GM13977 (cell line): ENCODE measurements at places on chromosomes 7 and 10.
A peak's percentile ranks its signal among the peaks of the same experiment; 100 is the strongest.

DNA sequence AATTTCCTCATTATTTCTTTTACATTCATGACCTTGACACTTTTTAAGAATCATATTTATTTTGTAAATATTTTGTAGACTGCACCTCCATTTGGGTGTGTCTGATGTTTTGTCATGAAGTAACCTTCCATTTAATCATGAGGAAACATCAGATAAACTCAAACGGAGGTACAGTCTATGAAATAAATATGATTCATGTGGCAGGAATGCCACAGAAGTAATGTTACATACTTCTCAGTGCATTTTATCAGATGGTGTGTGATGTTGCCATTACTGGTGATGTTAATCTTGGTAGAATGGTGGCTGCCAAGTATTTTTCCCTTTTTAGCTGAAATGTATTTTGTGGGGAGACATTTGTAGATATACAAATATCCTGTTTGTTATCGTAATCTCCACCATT, 64.9 kb downstream of the ZNF37A start:
- DNase-seq, result no peak

- no peak for DNase-seq
Observed at GRCh38 chr7:151873402-151873965, 3.4 kb downstream of the PRKAG2 start.

DNA sequence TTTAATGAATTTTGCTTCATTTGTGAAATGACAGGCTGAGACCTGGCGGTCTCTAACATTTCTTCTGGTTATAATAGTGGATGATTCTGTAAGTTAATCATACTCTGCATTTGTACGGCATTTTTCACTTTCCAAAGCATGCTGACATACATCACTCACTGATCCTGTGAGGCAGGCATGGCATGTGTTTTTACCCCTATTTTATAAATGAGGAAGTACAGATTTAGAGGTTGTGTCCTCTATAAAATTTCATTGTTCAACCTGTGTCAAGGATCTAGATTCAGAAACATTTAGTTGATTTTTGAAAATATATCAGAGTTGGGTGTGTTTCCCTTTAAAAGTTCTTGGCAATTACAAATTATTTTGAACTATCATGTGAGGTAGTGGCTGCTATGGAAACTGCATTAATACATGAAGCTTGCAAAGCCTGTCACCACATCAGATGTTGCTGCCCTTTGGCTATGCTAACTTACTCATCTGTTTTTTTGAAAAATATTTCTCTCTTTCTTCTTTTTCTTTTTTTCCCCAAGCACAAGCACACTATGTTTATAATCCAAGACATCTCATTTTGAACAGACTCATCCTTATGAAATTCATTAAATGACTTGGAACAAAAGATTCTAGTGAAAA, 172.7 kb downstream of the GNAI1 start:
- no peak for DNase-seq

DNA sequence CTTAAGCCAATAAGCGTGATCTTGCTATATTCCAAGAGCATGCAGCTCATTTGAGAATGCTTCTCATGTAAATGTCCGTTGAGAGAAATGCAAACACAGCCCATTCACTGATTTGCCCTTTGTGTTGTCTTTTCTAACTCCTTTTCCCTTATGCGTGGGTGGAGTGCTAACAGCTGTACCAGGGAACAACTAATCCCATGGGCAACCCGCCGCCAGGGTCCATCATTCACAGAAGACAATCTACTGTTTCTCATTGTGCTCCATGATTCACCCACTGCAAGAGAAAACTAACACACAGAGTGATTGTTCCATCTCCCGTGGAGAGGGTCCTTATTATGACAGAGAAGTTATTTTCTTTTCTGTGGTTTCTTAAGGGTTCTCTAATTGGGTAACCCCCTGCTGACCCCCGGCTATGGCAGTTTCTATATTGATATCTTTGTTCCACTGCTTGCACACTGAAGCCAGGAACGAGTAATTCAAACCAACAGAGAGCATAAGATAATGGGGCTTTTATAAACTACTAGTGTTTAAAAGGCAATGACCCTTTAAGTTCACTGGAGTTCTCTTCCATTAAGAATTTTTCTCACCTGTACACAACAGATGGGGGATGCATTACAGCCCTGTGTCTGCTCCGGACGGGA, 298.7 kb downstream of the BAMBI start:
- no peak for DNase-seq

GRCh38 chr7:92119213-92119759, 15.0 kb downstream of the CYP51A1 start:
- DNase-seq, result no peak

GRCh38 chr7:134548877-134549276, at the start of gene AKR1B15:
TSS of gene AKR1B15 (plus strand) at chr7:134549110. CDS start at chr7:134564620, 15,510 bp downstream.
- peak; percentile 74 for DNase-seq

GRCh38 chr7:3089493-3089892, 45.8 kb upstream of the CARD11 start:
- no peak for DNase-seq

DNA sequence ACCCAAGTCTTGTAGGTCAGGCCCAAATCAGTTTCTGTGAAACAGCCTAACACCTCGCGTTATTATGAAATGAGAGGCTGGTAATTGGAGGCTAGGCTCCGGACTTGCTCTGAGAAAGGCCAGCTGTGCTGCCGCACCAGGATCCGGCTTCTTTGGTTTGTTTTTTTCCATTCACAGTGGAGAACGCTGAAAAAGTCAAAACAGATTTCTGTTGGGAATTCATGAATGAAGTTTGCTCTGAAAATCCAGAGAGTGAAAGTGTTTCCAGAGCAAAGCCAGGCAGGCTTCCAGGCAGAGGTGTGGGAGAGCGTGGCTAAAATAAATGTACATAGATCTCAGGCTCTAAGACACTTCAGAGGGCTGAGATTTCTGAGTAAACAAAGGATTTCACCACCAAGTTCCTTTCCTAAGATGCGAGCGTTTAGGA, 240.1 kb downstream of the TRIL start:
- DNase-seq, result no peak

DNA sequence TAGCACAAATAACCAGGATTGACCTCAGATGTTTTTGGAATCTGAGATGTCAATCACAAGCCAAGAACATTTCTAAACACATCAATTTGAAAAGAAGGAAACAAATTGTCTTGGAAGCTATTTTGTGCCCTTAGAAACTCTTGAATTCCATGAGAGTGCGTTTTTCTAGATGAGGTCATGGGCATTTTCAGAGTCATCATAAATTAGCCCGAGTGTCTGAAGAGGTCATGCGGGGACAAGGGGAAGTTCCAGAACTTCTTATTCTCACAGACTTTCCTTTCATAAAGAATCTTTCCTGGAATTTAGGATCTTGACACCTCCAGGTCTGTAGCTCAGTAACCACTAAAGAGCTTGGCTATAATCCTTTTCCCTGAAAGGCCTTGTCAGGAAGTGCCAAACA, 28.2 kb downstream of the IL2RA start:
- DNase-seq, result no peak

DNA sequence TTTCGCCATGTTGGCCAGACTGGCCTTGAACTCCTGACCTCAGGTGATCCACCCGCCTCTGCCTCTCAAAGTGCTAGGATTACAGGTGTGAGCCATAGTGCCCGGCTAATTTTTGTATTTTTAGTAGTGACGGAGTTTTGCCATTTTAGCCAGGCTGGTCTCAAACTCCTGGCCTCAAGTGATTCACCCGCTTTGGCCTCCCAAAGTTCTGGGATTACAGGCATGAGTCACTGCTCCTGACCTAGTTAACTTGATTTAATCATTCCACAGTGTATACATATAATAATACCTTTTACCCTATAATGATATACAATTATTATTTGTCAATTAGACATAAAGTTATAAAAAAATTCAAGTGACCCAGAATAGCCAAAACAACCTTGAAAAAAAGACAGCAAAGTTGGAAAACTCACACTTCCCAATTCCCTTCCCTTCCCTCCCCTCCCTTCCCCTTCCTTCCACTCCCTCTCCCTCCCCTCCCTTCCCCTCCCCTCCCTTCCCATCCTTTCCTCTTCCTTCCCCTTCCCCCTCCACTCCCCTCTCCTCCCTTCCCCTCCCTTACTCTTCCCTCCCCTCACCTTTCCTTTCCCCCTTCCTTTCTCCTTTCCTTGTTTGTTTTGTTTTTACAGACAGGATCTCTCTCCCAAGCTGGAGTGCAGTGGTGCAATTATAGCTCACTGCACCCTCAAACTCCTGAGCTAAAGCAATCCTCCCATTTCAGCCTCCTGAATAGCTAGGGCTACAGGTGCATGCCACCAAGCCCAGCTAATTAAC, 14.8 kb upstream of the ZMIZ2 start:
- no peak for DNase-seq

GRCh38 chr7:52450816-52451215, 584.6 kb upstream of the POM121L12 start:
- no peak for DNase-seq

- no peak for DNase-seq
Observed at GRCh38 chr10:77490534-77491314, 146.9 kb downstream of the KCNMA1 start.

- DNase-seq, result no peak
Observed at GRCh38 chr7:5429253-5429856, 5.7 kb upstream of the TNRC18 start.

GRCh38 chr7:55160539-55160938, 141.7 kb downstream of the EGFR start:
- DNase-seq, result no peak

DNA sequence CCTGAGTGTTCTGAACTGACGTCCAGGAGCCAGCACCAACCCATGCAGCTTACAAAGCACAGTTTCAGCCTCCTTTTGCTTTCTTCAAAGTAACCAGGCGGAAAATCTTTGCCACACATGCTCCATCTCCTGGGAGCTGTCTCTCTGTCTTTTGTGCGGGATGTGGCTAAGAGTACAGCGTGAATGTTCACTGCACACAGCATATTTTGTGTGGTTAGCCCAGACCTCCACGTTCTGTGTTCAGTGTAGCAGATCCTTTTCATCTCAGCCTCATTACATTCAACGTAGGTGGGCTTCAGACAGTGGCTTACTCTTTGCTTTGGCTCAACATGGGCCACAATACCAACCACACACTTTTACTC, 200.8 kb downstream of the TNS3 start:
- DNase-seq, result no peak

DNA sequence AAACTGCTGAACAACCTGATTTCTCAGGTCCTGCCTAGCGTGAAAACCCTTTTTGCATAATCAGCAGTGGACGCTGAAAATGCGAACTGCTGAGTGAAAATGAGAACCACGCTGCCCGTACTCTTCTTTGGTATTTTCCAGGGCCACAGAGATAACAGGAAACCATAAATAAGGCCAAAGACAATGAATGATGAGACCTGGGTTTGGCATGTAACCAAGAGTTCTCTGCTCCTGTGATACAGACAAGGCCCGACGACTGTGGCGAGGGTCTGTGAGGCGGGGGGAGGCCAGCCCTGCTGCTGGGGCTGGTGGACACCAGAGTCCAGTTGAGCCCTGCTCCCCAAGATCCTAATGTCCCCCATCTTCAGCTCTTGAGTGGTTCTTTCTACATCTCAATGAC, 236.0 kb downstream of the WDR11 start:
- no peak for DNase-seq

DNA sequence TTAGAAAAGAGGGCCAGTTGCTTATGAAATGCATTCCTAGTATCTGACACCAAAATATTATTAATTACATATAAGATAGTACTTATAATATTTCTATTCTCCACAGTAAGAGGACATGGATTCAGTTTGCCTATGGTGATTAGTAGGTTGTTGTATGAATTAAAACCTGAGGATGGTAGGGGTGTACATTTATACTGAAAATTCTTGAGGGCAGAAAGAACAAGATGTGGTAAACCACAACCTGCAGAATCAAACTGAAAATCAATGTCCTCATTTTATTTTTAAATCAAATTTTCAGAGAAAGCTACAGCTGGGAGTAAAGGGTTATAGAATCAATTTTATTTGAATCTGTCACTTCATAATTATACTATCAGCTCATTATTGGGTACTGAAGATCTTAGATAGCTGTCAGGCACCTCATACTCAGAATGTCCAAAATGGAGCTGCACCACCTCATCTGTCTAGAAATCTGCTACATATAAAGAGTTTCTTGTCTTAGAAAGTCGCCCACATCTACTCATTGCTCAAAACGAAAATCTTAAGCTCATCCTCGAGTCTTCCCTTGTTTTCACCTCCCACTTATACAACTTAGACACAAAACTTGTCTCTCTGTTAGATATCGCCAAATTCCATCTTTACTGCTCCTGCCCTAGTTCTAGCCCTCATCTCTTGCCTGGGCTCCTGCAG, 65.4 kb downstream of the MYO3A start:
- DNase-seq, result no peak

DNA sequence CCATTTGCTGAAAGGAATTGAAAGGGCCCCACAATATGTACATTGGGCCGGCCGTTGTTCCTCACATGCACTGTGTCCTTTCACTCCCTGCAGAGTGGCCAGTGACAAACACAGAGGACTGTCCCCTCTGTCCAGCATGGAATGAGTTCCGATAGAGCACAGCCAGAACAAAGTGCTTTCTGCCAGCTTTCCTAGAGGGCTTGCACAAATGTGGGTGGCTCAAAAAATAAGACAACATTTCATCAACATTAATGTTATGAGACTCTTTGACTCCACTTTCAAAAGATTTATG, 2.4 kb downstream of the PKD2L1 start:
- no peak for DNase-seq

GRCh38 chr10:103823706-103824272, 31.6 kb downstream of the SH3PXD2A start:
- DNase-seq, result no peak

DNA sequence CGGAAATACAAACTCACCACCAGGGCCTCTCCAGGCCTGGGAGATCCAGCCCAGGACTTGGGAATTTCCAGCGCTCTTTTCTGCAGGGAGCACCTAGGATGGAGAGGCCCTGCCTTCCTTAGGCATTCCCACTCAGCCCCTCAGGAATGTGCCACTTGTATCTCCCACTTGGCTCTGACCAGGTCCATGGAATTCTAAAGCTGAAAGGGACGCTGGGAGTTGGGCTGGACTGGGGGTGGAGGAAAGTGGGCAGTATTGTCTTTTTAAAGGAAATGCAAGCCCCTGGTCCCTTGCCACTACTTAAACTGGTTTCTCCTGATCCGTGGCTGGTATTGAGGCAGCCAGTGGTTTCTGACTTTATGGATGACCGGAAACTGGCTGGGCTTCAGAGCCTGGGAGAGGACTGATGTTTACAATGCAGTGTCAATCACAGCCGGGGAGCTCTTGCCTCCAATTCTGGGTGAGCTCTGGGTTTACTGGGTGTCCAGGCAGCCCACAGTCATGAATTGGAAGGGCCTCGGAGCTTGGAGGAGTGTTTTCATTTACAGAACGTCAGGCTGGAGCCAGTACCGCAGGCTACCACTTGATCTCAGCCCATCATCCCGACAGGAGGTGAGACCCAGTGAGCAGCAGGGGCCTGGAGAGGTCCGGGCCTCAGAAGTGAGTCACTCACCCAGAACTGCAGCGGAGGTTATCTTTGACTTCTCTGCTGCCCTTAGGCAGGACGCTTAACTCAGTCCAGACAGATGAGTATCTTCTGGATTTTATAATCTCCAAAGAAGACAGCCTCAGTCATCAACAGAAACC, 27.3 kb downstream of the AGAP3 start:
- no peak for DNase-seq
